ENCODE measurements at places on chromosomes 7 and 10.

- no peak for DNase-seq
Observed at GRCh38 chr7:36787933-36788378, 63.7 kb upstream of the AOAH start.

DNA sequence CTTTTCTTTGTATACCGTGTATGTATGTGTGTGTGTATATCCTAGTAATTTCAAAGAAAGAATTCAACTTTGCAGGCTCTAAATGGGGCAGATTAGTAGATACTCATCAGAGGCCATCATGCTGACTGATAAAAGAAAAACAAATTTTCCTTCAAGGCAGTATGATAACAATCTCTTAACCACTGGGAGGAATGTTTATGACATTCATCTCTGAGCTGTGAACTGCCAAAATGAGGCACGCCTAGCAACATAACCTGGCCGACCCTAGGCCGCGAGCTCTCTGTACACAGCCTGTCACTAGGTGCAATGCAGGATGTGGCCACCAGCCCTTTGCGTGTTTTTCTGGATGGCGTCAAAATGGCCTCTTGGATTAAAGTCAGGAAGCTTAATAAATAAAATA is 343.7 kb upstream of the GALNT17 start:
- DNase-seq = no peak

DNA sequence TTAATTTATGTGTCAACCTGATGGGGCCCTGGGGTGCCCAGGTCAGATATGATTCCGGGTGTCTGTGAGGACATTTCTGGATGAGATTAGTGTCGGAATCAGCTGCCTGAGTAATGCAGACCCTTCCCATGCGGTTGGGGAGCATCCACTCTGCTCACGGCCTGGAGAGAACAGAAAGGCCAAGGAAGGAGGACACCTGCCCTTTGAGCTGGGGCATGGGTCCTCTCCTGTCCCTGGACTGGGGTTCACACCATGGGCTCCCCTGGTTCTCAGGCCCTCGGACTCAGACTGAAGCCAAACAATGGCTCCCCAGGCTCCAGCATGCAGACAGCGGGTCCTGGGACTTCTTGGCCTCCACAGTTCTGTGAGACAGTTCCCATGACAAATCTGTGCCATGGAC is 94.3 kb downstream of the BMS1 start:
- DNase-seq = no peak

GRCh38 chr10:128049226-128050120 is 76.8 kb downstream of the MKI67 start:
- no peak for DNase-seq

GRCh38 chr10:43863270-43863669 is 214.6 kb upstream of the ZNF32 start:
- no peak for DNase-seq

DNA sequence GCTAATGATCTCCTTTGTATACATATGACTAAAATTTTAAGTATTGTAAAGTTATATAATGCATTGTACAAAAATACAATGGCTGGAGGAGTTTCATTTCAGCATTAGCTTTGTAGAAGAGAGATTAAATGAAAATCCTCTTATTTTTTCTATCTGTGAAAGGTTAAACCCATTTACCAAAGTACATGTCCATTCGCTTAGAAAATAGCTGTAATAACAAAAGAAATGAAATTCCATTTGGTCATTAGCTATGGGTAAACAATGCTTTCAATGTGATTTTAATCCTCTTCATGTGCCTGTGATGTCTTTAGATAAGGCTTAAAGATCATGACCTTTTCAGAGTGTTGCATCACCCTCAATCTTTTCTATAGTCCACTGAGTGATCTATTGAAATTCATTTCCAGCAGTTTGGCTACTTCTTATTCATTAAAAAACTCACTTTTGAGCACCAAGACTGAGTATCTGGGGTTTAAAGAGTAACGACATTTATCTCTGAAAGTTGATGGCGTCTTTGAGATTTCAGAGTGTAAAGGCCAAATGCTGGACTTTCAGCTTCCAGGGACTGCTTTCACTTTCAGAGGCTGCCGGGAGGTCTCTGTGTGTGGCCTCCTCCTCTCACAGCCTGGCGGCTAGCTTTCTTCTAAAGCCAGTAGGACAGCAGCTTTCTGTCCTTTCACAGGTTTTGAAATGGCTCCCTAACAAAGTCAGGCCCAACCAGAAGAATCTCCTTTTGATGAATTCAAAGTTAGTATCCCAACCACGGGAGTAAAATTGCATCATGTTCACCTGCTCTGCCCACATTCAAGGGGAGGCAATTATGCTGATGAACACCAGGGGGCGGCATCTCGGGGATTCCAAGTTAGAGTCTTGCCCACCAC is 701.4 kb upstream of the COBL start:
- no peak for DNase-seq

DNA sequence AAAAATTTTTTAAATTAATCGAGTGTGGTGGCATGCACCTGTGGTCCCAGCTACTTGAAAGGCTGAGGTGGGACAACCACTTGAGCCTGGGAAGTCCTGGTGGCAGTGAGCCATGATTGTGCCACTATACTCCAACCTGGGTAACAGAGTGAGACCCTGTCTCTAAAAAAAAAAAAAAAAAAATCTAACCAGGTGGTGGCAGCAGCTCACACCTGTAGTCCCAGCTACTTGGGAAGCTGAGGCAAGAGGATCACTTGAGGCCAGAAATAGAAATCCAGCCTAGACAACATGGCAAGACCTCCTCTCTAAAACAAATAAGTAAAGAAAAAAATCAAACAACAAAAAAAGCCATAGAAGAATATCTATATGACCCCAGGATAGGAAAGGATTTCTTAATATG is 3.6 kb upstream of the MYOF start:
- DNase-seq = no peak

- DNase-seq = no peak
Observed at GRCh38 chr7:20284771-20285143, 45.9 kb upstream of the ITGB8 start.

DNA sequence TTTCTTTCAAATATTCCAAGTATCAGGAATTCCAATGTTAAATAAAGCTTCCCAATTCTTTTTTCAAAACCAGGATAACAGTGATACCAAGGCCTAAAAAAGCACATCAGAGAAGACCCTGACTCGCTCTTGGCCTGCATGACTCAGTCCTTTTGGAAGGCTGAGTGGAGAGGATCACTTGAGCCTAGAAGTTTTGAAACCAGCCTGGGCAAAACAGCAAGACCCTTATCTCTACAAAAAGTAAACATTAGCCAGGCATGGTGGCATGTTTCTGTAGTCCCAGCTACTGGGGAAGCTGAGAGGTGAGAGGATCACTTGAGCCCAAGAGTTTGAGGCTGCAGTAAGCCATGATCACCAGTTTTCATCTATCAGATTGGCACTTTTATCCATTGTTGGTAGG is 18.7 kb downstream of the NFE2L3 start:
- no peak for DNase-seq

GRCh38 chr7:24817339-24817738 is 60.1 kb upstream of the GSDME start:
- no peak for DNase-seq

DNA sequence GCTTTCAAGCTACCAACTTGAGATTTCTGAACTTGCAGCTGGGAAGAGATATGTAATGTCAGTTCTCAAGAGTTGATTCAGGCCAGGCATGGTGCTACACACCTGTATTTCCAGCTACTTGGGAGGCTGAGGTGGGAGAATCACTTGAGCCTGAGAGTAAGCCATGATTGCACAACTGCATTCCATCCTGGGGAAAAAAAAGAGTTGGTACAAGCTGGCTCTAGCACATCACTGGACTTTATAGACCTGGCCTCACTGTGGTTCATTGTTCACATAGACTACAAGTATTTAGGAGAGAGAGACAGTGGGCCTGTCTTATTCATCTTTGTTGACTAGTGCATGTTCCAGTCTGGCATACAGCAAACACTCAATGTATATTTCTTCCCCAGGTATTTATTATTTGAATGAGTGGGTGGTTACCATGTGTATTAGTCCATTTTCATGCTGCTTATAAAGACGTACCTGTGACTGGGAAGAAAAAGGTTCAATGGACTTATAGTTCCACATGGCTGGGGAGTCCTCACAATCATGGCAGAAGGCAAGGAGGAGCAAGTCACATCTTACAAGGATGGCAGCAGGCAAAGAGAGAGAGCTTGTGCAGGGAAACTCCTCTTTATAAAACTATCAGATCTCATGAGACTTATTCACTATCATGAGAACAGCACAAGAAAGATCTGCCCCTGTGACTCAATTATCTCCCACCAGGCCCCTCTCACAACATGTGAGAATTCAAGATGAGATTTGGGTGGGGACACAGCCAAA is 176.5 kb downstream of the PFKFB3 start:
- no peak for DNase-seq

DNA sequence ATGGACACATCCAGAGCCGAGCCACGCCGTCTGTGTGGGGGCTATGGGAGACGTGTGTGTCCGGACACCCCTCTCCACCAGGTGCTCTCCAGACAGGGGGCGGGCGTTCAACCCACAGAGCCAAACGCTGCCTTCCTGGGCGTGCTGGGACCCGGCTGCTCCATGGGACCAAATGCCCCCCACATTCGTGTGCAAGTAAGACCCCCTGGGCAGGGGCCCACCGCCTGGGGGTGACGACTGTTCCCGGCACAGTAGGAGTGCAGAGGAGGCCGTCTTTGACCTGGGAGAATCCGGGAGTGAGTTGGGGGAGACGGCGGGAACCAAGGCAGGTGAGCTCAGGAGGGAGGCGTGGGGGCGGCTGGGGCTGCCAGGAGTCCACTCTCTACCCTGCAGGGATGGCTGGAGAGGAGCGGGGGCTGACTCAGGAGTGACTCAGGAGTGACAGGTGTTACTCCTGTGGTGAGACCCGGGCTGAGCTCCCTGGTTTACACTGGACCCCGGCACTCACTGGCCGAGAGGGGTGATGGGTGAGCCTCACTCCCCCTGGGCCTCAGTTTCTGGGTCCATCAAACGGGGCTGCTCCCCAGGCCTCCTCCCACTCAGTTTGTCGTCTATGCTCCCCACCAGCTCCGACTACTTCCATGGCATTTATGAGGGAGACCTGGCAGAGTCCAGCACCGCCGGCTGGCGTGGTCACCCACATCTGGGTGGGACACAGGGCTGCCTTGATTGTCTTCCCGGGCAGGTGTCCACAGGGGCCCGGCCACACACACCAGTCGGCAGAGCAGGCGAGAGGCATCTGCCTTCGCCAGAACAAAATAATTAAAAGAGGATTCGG is 95.0 kb downstream of the MICALL2 start:
- DNase-seq = no peak

GRCh38 chr7:143974459-143974858 is 19.8 kb downstream of the OR2F1 start:
- DNase-seq = no peak

DNA sequence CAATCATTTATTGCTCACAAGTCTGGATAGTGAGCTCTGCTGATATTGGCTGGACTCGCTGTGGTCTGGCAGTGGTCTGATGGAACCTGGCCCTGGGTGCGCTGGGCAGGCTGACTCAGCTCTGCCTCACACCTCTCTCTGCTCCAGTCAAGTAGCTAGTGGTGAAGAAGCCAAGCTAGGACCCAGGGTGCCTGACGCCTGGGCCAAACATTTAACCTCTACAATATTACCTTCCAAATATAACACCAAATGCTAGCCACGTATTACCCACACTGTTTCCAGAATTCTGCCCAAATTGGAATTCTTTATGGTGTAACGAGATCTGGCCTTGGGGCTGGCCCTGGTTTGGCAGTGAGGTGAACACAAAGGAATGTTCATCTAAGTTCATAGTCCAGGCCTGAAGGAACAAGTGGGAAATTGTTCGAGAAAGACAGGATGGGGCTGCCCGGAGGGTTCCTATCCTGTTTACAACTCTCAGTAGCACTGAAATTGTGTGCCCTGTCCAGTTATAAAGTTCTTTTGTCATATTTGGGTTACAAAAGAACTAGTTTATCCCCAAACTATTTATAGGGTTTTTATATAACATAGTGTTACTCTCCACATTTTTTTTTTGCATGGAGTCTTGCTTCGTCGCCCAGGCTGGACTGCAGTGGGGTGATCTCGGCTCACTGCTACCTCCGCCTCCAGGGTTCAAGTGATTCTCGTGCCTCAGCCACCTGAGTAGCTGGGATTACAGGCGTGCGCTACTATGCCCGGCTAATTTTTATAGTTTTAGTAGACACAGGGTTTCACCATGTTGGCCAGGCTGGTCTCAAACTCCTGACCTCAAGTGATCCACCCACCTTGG is 16.3 kb downstream of the OR2AE1 start:
- no peak for DNase-seq

DNA sequence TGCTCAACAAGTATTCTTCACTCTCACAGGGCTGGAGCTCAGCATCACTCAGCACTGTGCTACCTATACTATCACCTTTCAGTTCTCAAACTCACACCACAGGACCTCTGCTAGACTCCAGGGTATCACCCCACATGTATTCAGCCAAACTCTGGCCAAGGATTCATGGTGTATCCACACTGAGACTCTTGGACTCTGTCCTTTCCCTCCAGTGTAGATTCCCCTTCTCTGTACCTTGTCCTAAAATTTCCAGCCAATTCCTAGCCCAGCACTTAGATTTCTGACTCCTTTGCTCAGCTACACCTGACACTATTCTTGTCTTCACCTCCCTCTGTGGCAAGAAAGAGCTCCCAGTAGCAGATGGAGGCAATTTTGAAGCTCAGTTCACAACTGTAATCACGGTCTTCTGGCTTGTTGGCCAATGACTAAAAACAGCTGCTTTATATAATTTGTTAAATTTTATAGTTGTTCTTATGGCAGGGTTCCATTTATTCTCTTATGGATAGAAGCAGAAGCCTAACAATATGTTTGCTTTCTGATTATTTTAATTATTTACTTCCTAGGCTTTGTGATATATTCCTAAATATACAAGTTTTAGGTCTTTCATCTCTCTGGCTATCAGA is 258.8 kb downstream of the THSD7A start:
- DNase-seq = no peak

DNA sequence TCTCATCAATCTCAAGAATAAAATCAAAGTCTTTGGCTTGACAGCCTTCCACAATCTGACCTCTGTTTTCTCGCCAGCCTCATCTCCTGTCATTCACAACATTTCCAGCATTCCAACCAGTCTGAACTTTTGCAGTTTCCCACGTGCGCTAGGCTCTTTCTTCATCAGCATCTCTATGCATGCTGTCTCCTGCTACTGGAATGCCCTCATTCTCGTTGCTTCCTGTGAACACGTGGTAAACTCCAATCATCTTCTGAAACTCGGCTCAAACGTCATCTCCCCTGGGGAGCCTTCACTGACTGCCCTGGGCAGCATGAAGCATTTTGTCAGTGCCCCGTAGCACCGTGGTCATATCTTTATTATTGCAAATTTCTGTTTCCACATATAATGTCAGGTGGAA is 12.2 kb upstream of the RSBN1L start:
- no peak for DNase-seq

- no peak for DNase-seq
Observed at GRCh38 chr10:61417661-61418060, 35.5 kb downstream of the TMEM26 start.

DNA sequence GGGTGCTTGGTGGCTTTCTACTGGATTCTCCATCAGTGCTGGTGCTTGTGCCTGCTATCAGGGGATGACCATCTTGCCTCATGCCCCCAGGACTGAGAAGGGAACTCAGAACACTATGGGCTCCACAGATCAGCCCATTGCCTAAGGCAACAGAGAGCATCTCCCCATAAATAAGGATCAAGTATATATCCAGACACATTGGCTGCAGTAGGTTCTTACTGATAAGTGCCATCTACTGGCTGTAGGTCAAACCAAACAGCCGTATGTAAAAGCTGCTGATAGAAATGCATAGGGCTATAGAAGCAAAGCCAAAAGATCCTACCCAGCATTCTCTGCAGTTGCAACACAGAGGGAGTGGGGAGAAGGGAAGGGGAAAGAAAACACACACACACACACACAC is 153.7 kb downstream of the CDK14 start:
- DNase-seq = no peak

Data from GM06990 (cell line).